ENCODE measurements at places on chromosomes 5 and 9. TPM values are rescaled to one million over a fixed set of nuclear protein-coding genes. Genes with fewer than 3 reads are reported as not detected.

The CCNJL gene
- not detected for total RNA-seq

The IFNA13 gene
- total RNA-seq: not detected

The NR2F1-AS1 gene
- not detected for total RNA-seq

The PCAT7 gene
- not detected for total RNA-seq

The LCN9 gene
- total RNA-seq: not detected

The MRRF gene
- 39.9 TPM for total RNA-seq

The SPATA31E1 gene
- total RNA-seq: not detected

The SHOC1 gene
- total RNA-seq: not detected

The NSG2 gene
- total RNA-seq: not detected

The GARIN3 gene
- not detected for total RNA-seq

The PCDHA8 gene
- total RNA-seq: not detected

The MLANA gene
- total RNA-seq: not detected

The BSPRY gene
- total RNA-seq: 7.4 TPM

The NMUR2 gene
- not detected for total RNA-seq

The CRAT gene
- total RNA-seq: 14.0 TPM

The EIF4E1B gene
- not detected for total RNA-seq

The PPP2R2B gene
- total RNA-seq: 0.52 TPM

The ARID3C gene
- total RNA-seq: 0.14 TPM

The PCDHA10 gene
- total RNA-seq: not detected

The PHF24 gene
- total RNA-seq: not detected

The TEK gene
- not detected for total RNA-seq

The SLC4A9 gene
- not detected for total RNA-seq

The DNAI1 gene
- not detected for total RNA-seq

The CDX1 gene
- total RNA-seq: not detected

The LIX1 gene
- total RNA-seq: not detected

The BARHL1 gene
- total RNA-seq: not detected

The PCDHA9 gene
- total RNA-seq: not detected

The BRINP1 gene
- not detected for total RNA-seq

The PTTG1 gene
- total RNA-seq: 145 TPM

The PNPLA7 gene
- 3.0 TPM for total RNA-seq

The FASTKD3 gene
- total RNA-seq: 13.0 TPM

The PCDHA1 gene
- total RNA-seq: not detected

The ZDHHC11B gene
- 0.09 TPM for total RNA-seq

The RGS7BP gene
- total RNA-seq: not detected

The TRMT10B gene
- total RNA-seq: 14.0 TPM

The STPG3 gene
- not detected for total RNA-seq

The DNM1 gene
- 0.32 TPM for total RNA-seq

The NEUROG1 gene
- not detected for total RNA-seq

The FRMD3 gene
- total RNA-seq: 0.50 TPM

The SPINK1 gene
- total RNA-seq: not detected

The VCAN gene
- not detected for total RNA-seq

The GADD45G gene
- 10.9 TPM for total RNA-seq

The FCN2 gene
- not detected for total RNA-seq

The HRCT1 gene
- total RNA-seq: not detected

The RNF224 gene
- not detected for total RNA-seq

The ACTBL2 gene
- total RNA-seq: not detected

The CCL28 gene
- total RNA-seq: 16.4 TPM

The CACFD1 gene
- 0.82 TPM for total RNA-seq

The DDX4 gene
- 0.98 TPM for total RNA-seq

The NR5A1 gene
- not detected for total RNA-seq

The ZNF618 gene
- 0.41 TPM for total RNA-seq
